ENCODE measurements at places on chromosomes 4 and X.

DNA sequence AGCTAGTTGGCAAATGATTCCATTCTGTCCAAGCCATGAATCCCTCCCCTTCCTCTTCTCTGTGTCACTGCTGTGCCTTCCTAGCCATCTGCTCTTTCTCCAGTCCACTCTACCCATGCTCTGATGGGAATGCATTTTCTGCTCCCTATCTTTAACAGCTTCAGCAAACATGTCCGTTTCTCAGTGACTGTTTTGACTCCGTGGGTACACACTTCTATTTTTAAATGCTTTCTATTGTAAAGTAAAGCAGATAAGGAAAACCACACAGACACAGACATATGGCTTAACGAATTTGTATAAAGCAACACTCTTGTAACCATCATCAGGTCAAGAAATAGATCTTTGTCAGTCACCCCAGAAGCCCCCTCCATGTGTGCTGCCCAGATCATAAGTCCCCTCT, 72.4 kb upstream of the KLHL13 start:
- DNase-seq = peak; percentile 7

DNA sequence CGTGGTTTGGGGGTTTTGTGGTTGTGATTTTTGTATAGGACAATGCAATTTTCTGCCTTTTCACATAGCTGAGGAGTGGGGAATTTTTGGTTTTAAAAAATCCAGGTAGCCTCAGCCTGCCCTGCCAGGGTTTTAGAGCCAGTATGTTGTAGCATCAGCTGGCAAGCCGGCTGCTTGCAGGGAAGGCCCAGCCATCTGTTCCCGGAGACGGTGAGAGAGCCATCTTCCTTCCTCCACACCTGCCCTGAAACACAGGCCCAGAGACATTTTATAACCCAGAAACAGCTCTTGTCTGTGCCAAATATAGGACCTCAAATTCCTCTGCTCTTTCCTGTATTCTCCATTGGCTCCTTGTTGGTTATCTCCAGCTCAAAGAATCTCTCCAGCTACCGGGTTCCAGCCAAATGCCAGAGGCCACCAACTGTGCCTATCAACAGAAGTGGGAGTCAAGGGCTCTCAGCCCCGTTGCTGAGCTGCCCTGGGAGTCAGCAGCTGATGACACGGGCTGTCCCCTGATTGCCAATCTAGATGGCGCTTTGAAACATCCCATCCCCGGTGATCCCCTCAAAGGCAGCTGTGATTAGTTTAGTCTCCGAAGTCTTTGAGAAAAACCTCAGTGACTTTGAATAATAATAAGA, 595.2 kb downstream of the MID1IP1 start:
- DNase-seq = peak; percentile 11

DNA sequence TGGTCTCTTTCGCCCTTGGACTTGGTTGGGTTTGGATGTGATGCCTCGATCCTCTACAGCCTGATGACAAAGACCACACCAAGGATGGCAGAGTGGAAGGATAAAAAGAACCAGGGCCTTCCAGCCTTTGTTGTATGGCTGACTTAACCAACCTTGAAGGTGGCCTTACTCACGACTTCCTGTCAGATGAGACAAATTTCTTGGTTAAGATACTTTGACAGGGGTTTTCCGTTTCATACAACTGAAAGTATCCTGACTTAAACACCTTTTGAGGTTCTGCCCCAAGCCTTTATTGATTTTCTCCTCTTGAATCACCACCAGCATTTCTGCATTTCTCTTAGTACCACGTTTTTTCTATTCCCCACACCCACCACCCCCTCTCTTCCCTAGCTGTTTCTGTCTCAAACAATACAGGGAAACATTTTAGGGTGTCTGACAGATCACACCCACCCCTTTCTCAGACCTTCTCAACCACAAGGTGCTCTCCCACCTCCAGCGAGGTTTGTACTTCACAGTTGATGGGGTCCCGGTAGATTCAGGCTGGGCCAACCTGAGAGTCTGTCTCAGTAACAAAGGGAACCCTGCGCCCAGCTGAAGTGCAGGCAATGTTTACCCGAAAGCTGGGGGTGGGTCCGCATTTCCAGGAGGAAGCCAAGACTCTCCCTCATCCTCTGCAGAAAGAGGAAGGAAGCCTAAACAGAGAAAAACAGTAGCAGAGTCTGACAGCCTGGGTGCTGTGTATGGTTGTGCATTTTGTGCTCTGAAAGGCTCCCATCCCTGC, 5.0 kb upstream of the TSPAN5 start:
- DNase-seq = no peak

DNA sequence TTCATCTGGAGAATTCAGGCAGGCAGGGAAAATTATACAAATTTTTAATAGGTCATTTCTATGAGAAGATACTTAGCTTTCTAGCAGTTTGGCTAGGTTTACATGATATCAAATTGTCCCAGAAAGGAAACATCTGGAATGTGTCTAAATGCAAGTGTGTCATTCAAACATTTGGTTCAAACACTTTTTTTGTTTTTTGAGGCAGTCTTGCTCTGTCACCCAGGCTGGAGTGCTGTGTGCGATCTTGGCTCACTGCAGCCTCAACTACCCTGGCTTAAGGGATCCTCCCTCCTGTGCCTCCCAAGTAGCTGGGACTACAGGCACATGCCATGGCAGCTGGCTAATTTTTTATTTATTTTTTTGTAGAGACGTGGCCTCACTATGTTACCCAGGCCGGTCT, 31.6 kb downstream of the SPARCL1 start:
- DNase-seq = no peak

DNA sequence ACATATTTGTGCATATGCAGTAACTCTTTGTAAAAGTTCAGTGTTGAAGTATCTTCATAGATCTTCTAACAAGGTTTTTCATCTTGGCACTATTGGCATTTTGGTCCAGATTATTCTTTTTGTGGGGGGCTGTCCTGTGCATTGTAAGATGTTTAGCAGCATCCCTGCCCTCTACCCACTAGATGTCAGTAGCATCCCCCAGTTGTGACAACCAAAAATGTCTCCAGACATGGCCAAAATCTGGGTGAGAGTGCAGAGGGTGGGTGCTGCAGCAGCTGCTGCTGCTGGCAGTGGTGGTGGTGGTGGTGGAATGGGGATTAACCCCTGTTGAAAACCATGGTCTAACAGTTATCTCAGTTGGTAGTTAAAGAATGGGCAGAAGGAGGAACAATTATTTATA, 370.0 kb downstream of the GPAT3 start:
- DNase-seq = peak; percentile 18

Measured in SHP77 treated with DMSO at 0.1 percent for 48 hours (cell line).